Activated T-cell treated with anti-CD3 and anti-CD28 coated beads, Interleukin-2, amount 50 U/mL, for 72 hours (primary cell): ENCODE measurements at places on chromosomes 2 and 18. TPM values are rescaled to one million over a fixed set of nuclear protein-coding genes. Genes with fewer than 3 reads are reported as not detected.

GRCh38 chr2:96119389-96119751 lies 3.0 kb upstream of the ADRA2B start:
- H3K4me1 ChIP-seq, result peaks cover 25% of the 10 kb centered on the region
- peaks cover 4% of the 10 kb centered on the region for H3K36me3 ChIP-seq
- H3K4me3 ChIP-seq, result no peak overlapping the region
- no peak for DNase-seq
- H3K27ac ChIP-seq, result no peak overlapping the region
- H3K27me3 ChIP-seq, result peaks cover 50% of the 10 kb centered on the region

GRCh38 chr2:170770008-170770605 lies at the start of gene ERICH2:
ERICH2 (plus strand) TSS chr2:170770378; CDS start chr2:170770682, 304 bp downstream.
- H3K4me1 ChIP-seq, result peaks cover 16% of the 10 kb centered on the region
- peak within 1 kb of the TSS; percentile 88 for H3K4me3 ChIP-seq
- peak; percentile 54 for DNase-seq
- H3K27me3 ChIP-seq, result peaks cover 12% of the 10 kb centered on the region
- H3K36me3 ChIP-seq, result no peaks in the 10 kb centered on the region
- H3K27ac ChIP-seq, result no peak within 1 kb of the TSS

Gene LYG2
- total RNA-seq, result not detected

DNA sequence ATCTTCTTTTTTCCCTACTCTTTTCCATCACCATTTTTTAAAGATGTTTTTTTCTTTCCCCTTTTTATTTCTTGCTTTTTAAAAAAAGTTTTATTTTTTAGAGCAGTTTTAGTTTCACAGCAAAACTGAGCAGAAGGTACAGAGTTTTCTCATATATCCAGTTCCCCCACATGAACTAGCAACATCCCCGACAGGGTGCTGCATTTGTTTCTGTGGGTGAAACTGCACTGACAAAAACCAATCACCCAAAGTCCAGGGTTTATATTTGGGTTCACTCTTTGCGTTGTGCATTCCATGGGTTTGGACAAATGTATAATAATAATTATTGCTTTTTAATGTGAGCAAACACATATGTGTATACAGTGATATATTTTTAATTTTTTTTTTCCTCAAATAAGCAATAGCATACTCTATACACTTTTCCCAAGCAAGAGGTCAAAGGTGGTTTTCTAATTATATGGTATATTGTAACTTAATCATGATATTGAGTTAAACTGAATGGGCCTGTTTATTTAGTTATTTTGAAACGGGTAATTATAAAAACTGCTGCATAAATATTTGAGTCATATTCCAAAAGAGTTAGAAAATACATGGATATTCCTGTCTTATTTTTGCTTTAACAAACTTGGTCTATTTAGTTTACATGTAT lies 50.3 kb downstream of the NCK2 start:
- H3K27me3 ChIP-seq, result no peaks in the 10 kb centered on the region
- peaks cover 97% of the 10 kb centered on the region for H3K4me1 ChIP-seq
- H3K36me3 ChIP-seq, result peaks cover 1% of the 10 kb centered on the region
- peak overlapping the region; percentile 99 for H3K27ac ChIP-seq
- peak overlapping the region; percentile 83 for H3K4me3 ChIP-seq
- DNase-seq, result no peak

DNA sequence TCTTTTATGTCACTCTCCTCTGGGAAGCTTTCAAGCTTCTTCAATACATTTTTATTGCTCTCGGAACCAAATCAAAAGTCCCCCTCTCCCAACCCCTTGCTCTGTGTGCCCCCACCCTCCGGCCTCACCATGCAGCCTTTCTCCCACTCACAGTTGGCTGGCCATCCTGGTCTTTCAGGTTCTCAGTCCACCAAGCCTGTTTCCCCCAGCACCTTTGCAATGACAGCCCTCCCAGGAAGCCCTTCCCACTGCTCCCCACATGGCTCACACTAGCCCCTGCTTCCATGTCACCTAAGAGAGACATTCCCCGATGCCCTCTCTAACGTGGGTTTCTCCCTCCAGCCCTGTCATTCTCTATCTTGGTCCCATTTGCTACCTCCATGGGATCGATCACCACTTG lies 266.6 kb downstream of the SRBD1 start:
- peaks cover 5% of the 10 kb centered on the region for H3K27me3 ChIP-seq
- H3K4me3 ChIP-seq, result no peak overlapping the region
- H3K27ac ChIP-seq, result no peak overlapping the region
- no peaks in the 10 kb centered on the region for H3K4me1 ChIP-seq
- DNase-seq, result no peak

DNA sequence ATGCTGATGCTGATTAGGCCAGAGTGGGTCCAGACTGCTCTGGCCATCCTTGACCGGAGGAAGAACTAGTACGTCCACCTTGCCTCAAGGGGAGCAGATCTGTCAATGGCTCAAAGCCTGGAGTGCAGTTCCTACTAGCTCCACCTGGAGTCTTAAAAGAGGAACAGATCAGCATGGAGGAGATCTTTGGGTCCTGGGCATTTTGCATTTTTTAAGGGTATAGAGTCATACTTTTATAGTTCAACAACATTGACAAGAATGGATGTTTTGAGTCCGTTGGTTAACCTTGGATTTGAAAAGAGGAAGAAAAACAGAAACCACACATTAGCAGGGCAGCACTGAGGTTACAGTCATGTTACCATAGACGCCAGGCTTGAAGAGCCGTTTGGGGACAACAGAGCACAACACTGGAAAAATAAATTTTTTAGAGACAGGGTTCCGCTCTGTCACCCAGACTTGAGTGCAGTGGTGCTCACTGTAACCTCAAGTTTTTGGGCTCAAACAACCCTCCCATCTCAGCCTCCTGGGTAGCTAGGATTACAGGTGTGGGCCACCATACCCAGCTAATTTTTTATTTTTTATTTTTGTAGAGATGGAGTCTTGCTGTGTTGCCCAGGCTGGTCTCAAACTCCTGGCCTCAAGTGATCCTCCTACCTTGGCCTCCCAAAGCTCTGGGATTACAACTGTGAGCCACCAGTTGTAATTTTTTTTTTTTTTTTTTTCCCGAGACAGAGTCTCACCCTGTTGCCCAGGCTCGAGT lies 78.5 kb downstream of the PRKCE start:
- H3K27me3 ChIP-seq, result no peaks in the 10 kb centered on the region
- no peak overlapping the region for H3K27ac ChIP-seq
- H3K4me1 ChIP-seq, result no peaks in the 10 kb centered on the region
- no peak for DNase-seq

DNA sequence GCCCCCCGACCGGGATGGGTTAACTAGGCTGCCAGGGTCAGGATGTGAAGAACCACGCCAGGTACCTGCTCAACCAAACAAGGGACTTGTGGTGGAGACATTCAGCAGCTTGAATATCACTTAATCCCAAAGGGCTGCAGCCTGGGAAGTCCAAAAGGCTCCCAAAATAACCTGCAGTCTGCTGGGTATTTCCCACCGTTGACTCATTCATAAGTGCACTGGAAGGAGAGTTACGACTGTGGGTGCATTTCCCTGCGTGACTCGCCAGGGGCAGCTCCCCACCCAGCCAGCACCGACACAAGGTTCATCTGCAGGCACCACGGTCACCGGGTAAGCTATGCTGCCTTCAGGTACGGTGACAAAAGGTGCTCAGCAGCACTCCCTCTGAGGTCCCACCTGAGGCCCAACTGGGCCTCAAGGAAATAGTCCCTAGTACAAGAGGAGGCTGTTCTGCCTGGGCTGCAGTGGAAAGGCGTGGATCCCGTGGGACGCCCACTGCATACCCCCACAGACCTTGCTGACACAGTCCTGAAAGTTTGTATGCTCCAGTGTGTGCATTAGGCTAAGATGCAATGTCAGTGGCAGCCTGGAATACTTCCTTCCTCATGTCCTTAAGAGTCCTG lies 86.5 kb downstream of the UXS1 start:
- H3K4me1 ChIP-seq, result no peaks in the 10 kb centered on the region
- no peaks in the 10 kb centered on the region for H3K36me3 ChIP-seq
- H3K27ac ChIP-seq, result peak overlapping the region; percentile 11
- no peak overlapping the region for H3K4me3 ChIP-seq
- H3K27me3 ChIP-seq, result no peaks in the 10 kb centered on the region
- peak; percentile 54 for DNase-seq

- no peak overlapping the region for H3K27ac ChIP-seq
- H3K4me1 ChIP-seq, result peaks cover 23% of the 10 kb centered on the region
- H3K27me3 ChIP-seq, result peaks cover 13% of the 10 kb centered on the region
- peak; percentile 78 for DNase-seq
Observed at GRCh38 chr2:96470636-96471035, 34.5 kb downstream of the NEURL3 start.

GRCh38 chr2:149679286-149679685 lies 91.7 kb upstream of the MMADHC start:
- no peaks in the 10 kb centered on the region for H3K27me3 ChIP-seq
- H3K4me3 ChIP-seq, result no peak overlapping the region
- H3K27ac ChIP-seq, result no peak overlapping the region

Gene ABCB6
- total RNA-seq, result 8.5 TPM

DNA sequence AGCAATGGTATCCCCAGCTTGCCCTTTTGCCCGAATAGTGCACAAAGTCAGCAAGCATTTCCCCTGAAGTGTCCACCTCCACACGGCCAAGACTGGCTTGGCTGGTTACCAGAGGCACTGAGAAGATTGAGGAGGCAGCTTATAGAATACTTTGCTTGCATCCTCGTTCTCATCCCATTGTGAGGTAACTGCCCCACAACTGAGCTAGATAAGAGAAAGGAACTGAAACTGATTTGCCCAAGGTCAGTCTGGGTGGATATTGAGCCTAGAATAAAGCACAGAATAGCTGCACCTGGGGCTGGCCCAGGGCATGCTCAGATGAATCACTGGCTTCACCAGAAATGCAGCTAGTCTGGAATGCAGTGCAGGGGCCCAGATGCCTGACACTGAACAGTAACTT lies 32.7 kb upstream of the MAP4K3 start:
- peaks cover 53% of the 10 kb centered on the region for H3K4me1 ChIP-seq
- peak; percentile 37 for DNase-seq
- peaks cover 1% of the 10 kb centered on the region for H3K36me3 ChIP-seq
- no peak overlapping the region for H3K27ac ChIP-seq
- peak overlapping the region; percentile 14 for H3K4me3 ChIP-seq

Gene THAP4
- total RNA-seq, result 41.8 TPM

Gene GALM
- total RNA-seq, result 97.8 TPM

Gene AGAP1
- 2.9 TPM for total RNA-seq

- no peaks in the 10 kb centered on the region for H3K4me1 ChIP-seq
- no peak for DNase-seq
- peaks cover 30% of the 10 kb centered on the region for H3K27me3 ChIP-seq
- no peak overlapping the region for H3K4me3 ChIP-seq
- no peaks in the 10 kb centered on the region for H3K36me3 ChIP-seq
Observed at GRCh38 chr2:143885461-143885860, 634.5 kb downstream of the ZEB2 start.

Gene LTBP1
- total RNA-seq, result 0.67 TPM

GRCh38 chr2:142989273-142990204 lies 112.1 kb downstream of the KYNU start:
- H3K36me3 ChIP-seq, result no peaks in the 10 kb centered on the region
- no peak overlapping the region for H3K27ac ChIP-seq
- H3K4me3 ChIP-seq, result no peak overlapping the region
- DNase-seq, result no peak
- H3K4me1 ChIP-seq, result no peaks in the 10 kb centered on the region

Gene OXER1
- 0.30 TPM for total RNA-seq

- H3K27me3 ChIP-seq, result peaks cover 13% of the 10 kb centered on the region
- no peak overlapping the region for H3K27ac ChIP-seq
- H3K36me3 ChIP-seq, result no peaks in the 10 kb centered on the region
- DNase-seq, result no peak
Observed at GRCh38 chr2:229445019-229445418, 173.9 kb upstream of the PID1 start.

DNA sequence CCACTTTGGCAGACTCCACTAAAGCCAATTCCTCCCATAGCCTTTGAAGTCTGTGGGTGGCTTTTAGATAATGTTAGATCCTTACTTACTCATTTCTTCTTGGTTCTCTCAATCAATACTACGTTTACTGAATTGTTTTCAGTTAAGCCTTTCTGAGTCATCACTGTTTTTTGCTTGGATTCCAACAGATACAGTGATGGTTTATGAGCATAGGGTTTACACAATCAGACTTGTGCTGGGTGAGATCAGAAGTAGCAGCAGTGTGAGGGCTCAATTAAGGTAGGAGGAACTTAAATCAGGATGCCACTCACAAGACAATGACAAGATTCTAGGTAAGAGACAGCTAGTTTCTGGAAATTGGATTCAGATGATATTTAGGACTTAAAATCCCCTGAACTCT lies 297.7 kb upstream of the DOK6 start:
- no peak overlapping the region for H3K4me3 ChIP-seq
- DNase-seq, result no peak
- no peaks in the 10 kb centered on the region for H3K27me3 ChIP-seq
- no peak overlapping the region for H3K27ac ChIP-seq

- peaks cover 51% of the 10 kb centered on the region for H3K4me1 ChIP-seq
- DNase-seq, result no peak
- H3K36me3 ChIP-seq, result no peaks in the 10 kb centered on the region
- H3K27me3 ChIP-seq, result no peaks in the 10 kb centered on the region
- no peak overlapping the region for H3K4me3 ChIP-seq
- H3K27ac ChIP-seq, result no peak overlapping the region
Observed at GRCh38 chr18:13531681-13532325, 194.6 kb downstream of the FAM210A start.

Gene MTA3
- total RNA-seq, result 47.3 TPM

GRCh38 chr2:127084611-127085316 lies 22.2 kb downstream of the BIN1 start:
- peaks cover 61% of the 10 kb centered on the region for H3K4me1 ChIP-seq
- no peaks in the 10 kb centered on the region for H3K36me3 ChIP-seq
- no peaks in the 10 kb centered on the region for H3K27me3 ChIP-seq

GRCh38 chr2:174522553-174522952 lies 35.7 kb upstream of the GPR155 start:
- peaks cover 19% of the 10 kb centered on the region for H3K4me1 ChIP-seq
- H3K36me3 ChIP-seq, result peaks cover 3% of the 10 kb centered on the region
- no peak overlapping the region for H3K27ac ChIP-seq
- no peaks in the 10 kb centered on the region for H3K27me3 ChIP-seq

Gene SERPINB10
- total RNA-seq, result 1.5 TPM

GRCh38 chr2:103284750-103285149 lies 522.9 kb downstream of the TMEM182 start:
- no peak overlapping the region for H3K27ac ChIP-seq
- no peaks in the 10 kb centered on the region for H3K36me3 ChIP-seq
- H3K4me1 ChIP-seq, result no peaks in the 10 kb centered on the region
- DNase-seq, result no peak

DNA sequence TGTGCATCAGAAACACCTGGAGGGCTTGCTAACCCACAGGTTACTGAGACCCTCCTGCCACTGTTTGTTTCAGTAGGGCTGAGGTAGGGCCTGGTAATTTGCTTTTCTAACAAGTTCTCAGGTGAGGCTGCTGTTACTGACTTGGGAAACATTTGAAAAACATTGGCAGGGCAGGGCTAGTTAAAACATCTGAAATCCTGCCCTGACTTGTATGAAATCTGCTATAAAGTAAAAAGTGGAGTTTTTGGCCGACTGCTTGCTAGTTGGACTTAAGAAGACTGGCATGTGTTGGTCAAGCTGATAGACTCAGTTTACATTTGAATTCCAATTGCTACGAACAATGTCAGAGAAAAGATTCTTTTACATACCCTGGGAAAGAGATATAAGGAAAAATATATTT lies 111.6 kb upstream of the DLX2 start:
- H3K4me3 ChIP-seq, result no peak overlapping the region
- peaks cover 11% of the 10 kb centered on the region for H3K4me1 ChIP-seq
- H3K27me3 ChIP-seq, result no peaks in the 10 kb centered on the region
- DNase-seq, result no peak
- no peak overlapping the region for H3K27ac ChIP-seq

Gene GKN2
- not detected for total RNA-seq

- no peaks in the 10 kb centered on the region for H3K27me3 ChIP-seq
- no peak for DNase-seq
- no peaks in the 10 kb centered on the region for H3K36me3 ChIP-seq
- H3K4me3 ChIP-seq, result no peak overlapping the region
- no peaks in the 10 kb centered on the region for H3K4me1 ChIP-seq
- H3K27ac ChIP-seq, result no peak overlapping the region
Observed at GRCh38 chr2:199085261-199085660, 372.5 kb downstream of the SATB2 start.
